Right lobe of liver (tissue), 6 donors: ENCODE measurements at places on chromosomes 1 and 21. TPM values are rescaled to one million over a fixed set of nuclear protein-coding genes. Genes with fewer than 3 reads are reported as not detected.

AIRE gene
- total RNA-seq: not detected

MYOM3 gene
- total RNA-seq: 0.37 TPM

GRCh38 chr1:57897581-57897980 lies 473.7 kb upstream of the DAB1 start:
- no peak overlapping the region for H3K27ac ChIP-seq
- DNase-seq: no peak
- H3K4me3 ChIP-seq: no peak overlapping the region

GRCh38 chr1:223515421-223515820 lies 122.2 kb downstream of the CCDC185 start:
- no peak overlapping the region for H3K4me3 ChIP-seq
- no peak overlapping the region for H3K27ac ChIP-seq
- H3K36me3 ChIP-seq: no peaks in the 10 kb centered on the region
- no peaks in the 10 kb centered on the region for H3K27me3 ChIP-seq
- DNase-seq: no peak
- no peaks in the 10 kb centered on the region for H3K4me1 ChIP-seq

GRCh38 chr1:97094247-97094972 lies 372.8 kb downstream of the PTBP2 start:
- no peaks in the 10 kb centered on the region for H3K4me1 ChIP-seq
- no peak overlapping the region for H3K4me3 ChIP-seq
- H3K36me3 ChIP-seq: no peaks in the 10 kb centered on the region
- H3K27ac ChIP-seq: no peak overlapping the region
